ENCODE measurements at places on chromosomes 3 and 15. TPM values are rescaled to one million over a fixed set of nuclear protein-coding genes. Genes with fewer than 3 reads are reported as not detected.

The FETUB gene
- total RNA-seq = not detected

The IQCH gene
- total RNA-seq = 1.2 TPM

The CHRM5 gene
- total RNA-seq = not detected

The ANKRD63 gene
- total RNA-seq = 0.42 TPM

The AADACL2 gene
- not detected for total RNA-seq

The TTLL13 gene
- total RNA-seq = not detected

The SIDT1 gene
- total RNA-seq = 62.5 TPM

The CLDN18 gene
- not detected for total RNA-seq

The SH2D7 gene
- not detected for total RNA-seq

The PRSS50 gene
- not detected for total RNA-seq

The SERPINI2 gene
- total RNA-seq = not detected

The MST1R gene
- 0.63 TPM for total RNA-seq

The STRIT1 gene
- total RNA-seq = not detected

The FEZF2 gene
- not detected for total RNA-seq

The NRG4 gene
- total RNA-seq = not detected

The ZPLD1 gene
- total RNA-seq = not detected

The SEMA3B gene
- total RNA-seq = 1.8 TPM

The MAGEL2 gene
- total RNA-seq = not detected

The SEMA3G gene
- total RNA-seq = 2.3 TPM

The PTH1R gene
- not detected for total RNA-seq

The KPNA4 gene
- total RNA-seq = 48.9 TPM

The RASSF1 gene
- total RNA-seq = 105 TPM

The ALDH1A3 gene
- total RNA-seq = not detected

The CKMT1B gene
- total RNA-seq = not detected

The VILL gene
- 21.6 TPM for total RNA-seq

The GP5 gene
- total RNA-seq = 6.1 TPM

The ITIH3 gene
- total RNA-seq = not detected

The TGM5 gene
- not detected for total RNA-seq

The CYP8B1 gene
- total RNA-seq = not detected

The SLC28A1 gene
- total RNA-seq = not detected

The DGKG gene
- 2.6 TPM for total RNA-seq

The CSPG4 gene
- total RNA-seq = not detected

The RBP2 gene
- not detected for total RNA-seq

The CADPS gene
- not detected for total RNA-seq

The SLC6A11 gene
- not detected for total RNA-seq

The GCNT3 gene
- total RNA-seq = not detected

The CCDC80 gene
- not detected for total RNA-seq

The HTR3E gene
- not detected for total RNA-seq

The IGSF11 gene
- total RNA-seq = 1.6 TPM

The ITIH1 gene
- total RNA-seq = not detected

The DPPA2 gene
- not detected for total RNA-seq

The AGTR1 gene
- total RNA-seq = not detected

Data from T-helper 17 cell (primary cell).